A549 treated with Hydrocortisone at 1 μM for 4 hours (cell line): ENCODE measurements at places on chromosomes 7 and 10. TPM values are rescaled to one million over a fixed set of nuclear protein-coding genes. Genes with fewer than 3 reads are reported as not detected.

The NEUROD6 gene
- total RNA-seq: not detected in 5 replicates

The IKZF1 gene
- not detected in 5 replicates for total RNA-seq

The KNDC1 gene
- total RNA-seq: 0.91 to 2.6 TPM (median 1.4 TPM) in 5 replicates

The ZNF365 gene
- total RNA-seq: 0.83 to 1.2 TPM (median 1.0 TPM) in 5 replicates

The PLXDC2 gene
- 0.05 TPM in 2 of 5 replicates, not detected in the others for total RNA-seq

The CLDN3 gene
- 1.6 to 3.8 TPM (median 3.4 TPM) in 5 replicates for total RNA-seq

The TSPAN13 gene
- total RNA-seq: 15.6 to 19.3 TPM (median 16.3 TPM) in 5 replicates

The NYAP1 gene
- 3.0 to 7.0 TPM (median 5.1 TPM) in 5 replicates for total RNA-seq

The FAM25C gene
- total RNA-seq: 0.59 to 2.9 TPM (median 0.93 TPM) in 4 of 5 replicates, not detected in the other

The FRMPD2 gene
- 0.07 to 0.15 TPM (median 0.13 TPM) in 3 of 5 replicates, not detected in the others for total RNA-seq

The EN2 gene
- 0.68 to 0.97 TPM (median 0.83 TPM) in 5 replicates for total RNA-seq

The NPTX2 gene
- 0.12 to 0.23 TPM (median 0.17 TPM) in 5 replicates for total RNA-seq

The GRM3 gene
- total RNA-seq: not detected in 5 replicates

The ERVW-1 gene
- not detected in 5 replicates for total RNA-seq

The PKD2L1 gene
- 0.05 to 0.31 TPM (median 0.16 TPM) in 5 replicates for total RNA-seq

The SKAP2 gene
- total RNA-seq: 14.3 to 18.1 TPM (median 17.6 TPM) in 5 replicates

The RASA4B gene
- total RNA-seq: 1.2 to 2.1 TPM (median 1.6 TPM) in 5 replicates

The CHRM2 gene
- total RNA-seq: not detected in 5 replicates

The FXYD4 gene
- not detected in 5 replicates for total RNA-seq

The ABCF2 gene
- 59.6 to 71.5 TPM (median 61.7 TPM) in 5 replicates for total RNA-seq

The TDRD1 gene
- total RNA-seq: not detected in 5 replicates

The MYL10 gene
- not detected in 5 replicates for total RNA-seq

The ZNF12 gene
- total RNA-seq: 9.9 to 13.6 TPM (median 11.5 TPM) in 5 replicates

The CTTNBP2 gene
- 0.18 to 0.54 TPM (median 0.40 TPM) in 5 replicates for total RNA-seq

The MAGI2 gene
- 0.23 to 0.62 TPM (median 0.40 TPM) in 5 replicates for total RNA-seq

The TPK1 gene
- 2.3 to 3.6 TPM (median 3.1 TPM) in 5 replicates for total RNA-seq

The SORBS1 gene
- 0.38 to 0.58 TPM (median 0.48 TPM) in 5 replicates for total RNA-seq

The PTPRZ1 gene
- total RNA-seq: not detected in 5 replicates

The TCAF2 gene
- total RNA-seq: 0.89 to 1.7 TPM (median 1.2 TPM) in 5 replicates

The CALML3 gene
- total RNA-seq: not detected in 5 replicates

The C10orf53 gene
- not detected in 5 replicates for total RNA-seq

The ZNF25 gene
- total RNA-seq: 1.1 to 2.4 TPM (median 1.8 TPM) in 5 replicates

The CNPY1 gene
- not detected in 5 replicates for total RNA-seq

The SLC39A12 gene
- total RNA-seq: not detected in 5 replicates

The POLR2J3 gene
- 13.5 to 53.6 TPM (median 32.9 TPM) in 5 replicates for total RNA-seq

The NACAD gene
- total RNA-seq: 0.22 to 0.37 TPM (median 0.31 TPM) in 5 replicates
